NCI-H774 (cell line): ENCODE measurements at places on chromosomes 5 and 9.

DNA sequence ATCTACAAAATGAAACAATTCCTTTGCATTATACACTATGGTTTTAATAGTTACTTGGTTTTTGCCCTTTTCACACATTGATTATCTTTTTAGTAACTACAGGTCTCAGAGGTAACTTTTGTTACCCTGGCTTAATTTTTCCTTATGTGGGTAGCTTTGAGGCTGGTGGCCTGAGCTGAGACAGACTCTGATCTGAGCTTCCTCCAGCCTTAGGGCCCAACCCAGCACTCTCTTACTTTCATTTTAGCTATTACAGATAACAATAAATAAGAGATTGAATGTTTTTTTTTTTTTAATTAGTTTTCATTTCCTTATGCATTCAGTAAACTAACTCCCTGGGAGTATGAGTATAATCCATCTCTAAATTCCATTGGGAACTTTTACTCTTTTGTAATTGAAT lies 15.1 kb upstream of the OXCT1 start:
- no peak for DNase-seq

DNA sequence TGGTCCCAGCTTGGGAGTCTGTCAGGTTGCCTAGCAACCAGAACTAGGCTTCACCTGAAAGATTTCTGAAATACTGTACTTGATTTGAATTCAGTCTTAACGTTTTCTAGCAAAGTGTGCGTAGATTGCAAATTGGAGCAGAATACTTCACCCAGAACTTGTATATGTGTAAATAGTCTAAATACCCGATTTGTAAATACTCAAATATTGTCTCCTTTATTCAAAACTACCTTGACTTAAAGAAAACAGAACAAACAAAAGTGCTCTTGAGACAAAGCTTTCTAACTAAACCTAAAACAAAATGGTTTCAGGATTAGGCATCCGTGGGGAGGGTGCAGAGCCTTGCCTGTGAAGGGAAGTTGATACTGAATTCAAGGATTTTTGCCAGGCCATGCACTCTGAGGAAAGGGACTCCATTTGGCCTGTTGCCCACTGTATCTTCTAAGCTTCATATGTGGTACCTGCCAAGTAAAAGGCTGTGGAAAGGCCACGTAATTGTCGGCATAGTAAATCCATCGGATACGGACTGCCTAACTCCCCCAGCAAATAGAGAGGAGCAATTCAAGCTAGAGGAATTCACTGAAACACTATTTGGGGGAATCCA lies 744 bp upstream of the HMGCS1 start:
- DNase-seq: peak; percentile 68

DNA sequence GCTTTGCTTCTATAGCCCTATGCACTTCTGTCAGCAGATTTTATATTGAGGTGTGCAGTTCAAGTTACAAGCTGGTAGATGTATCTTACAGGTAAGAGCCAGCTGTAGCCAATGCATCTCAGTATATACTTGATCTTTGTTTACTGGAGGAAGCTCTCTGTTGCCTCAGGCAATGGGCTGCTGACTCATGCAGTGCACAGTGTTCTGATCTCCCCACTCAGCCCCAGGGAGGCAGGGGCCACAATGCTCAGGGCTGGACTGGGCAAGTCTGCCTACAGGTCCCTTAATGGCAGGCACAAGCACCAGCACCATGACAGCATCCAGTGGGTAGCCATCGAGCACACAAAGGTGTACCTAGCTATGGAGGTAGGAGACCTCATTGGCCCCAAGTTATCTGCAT lies 178.8 kb upstream of the CDH10 start:
- no peak for DNase-seq

- DNase-seq: no peak
Measured at GRCh38 chr9:105066275-105066865, 138.4 kb upstream of the ABCA1 start.

GRCh38 chr5:59598547-59598874 lies 295.0 kb downstream of the PDE4D start:
- DNase-seq: no peak

DNA sequence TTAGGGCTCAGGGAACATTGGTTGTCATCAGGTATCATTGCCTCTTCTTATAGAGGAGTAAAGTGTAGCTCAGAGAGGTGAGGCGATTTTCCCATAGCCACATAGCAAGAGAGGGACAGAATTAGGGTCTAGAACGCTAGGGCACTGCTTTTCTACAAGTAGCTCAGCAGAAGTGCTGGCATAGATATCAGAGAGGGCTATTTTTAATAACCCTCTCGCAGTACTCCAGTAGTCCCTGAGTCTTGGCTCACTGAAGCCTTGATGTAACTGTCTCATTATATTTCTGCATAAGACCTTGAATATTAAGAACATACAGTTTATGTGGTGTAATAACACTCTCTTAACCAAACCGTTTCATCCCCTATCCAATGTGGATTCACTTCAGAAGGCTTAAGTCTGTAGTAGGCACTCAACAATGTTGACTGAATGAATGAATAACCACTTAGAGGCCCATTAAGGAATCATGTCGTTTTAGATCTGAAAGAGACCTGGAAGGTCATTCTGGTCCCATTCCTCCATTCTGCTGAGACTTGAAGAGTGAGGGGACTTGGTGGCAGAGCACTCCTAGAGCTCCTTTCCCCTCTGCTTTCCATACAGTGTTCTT lies 4.7 kb upstream of the FRMPD1 start:
- DNase-seq: no peak

- DNase-seq: no peak
Measured at GRCh38 chr5:137572042-137572695, 73.0 kb upstream of the SPOCK1 start.

- DNase-seq: no peak
Measured at GRCh38 chr9:128642675-128643245, 13.9 kb downstream of the DYNC2I2 start.

- DNase-seq: no peak
Measured at GRCh38 chr9:130443840-130444492, 795 bp upstream of the ASS1 start.

DNA sequence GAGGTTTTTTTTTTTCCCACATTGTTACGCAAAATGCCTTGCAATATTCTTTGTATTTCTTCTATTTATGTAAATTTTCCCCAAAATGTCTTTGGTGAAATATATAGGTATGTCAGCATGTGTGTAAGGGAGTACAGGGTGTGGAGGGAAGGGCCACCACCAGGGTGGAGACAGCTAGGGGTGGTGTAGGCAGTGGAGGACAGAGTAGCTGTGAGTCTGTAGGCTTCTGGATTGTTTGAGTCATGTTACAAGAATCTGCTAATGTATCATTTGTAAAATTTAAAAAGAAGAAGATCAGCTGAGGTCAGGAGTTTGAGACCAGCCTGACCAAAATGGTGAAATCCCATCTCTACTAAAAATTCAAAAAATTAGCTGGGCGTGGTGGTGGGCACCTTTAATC lies 175.5 kb downstream of the NXNL2 start:
- no peak for DNase-seq

GRCh38 chr9:134832471-134832870 lies 48.1 kb upstream of the FCN2 start:
- no peak for DNase-seq

- DNase-seq: no peak
Measured at GRCh38 chr5:88854769-88855168, 28.2 kb downstream of the MEF2C start.

DNA sequence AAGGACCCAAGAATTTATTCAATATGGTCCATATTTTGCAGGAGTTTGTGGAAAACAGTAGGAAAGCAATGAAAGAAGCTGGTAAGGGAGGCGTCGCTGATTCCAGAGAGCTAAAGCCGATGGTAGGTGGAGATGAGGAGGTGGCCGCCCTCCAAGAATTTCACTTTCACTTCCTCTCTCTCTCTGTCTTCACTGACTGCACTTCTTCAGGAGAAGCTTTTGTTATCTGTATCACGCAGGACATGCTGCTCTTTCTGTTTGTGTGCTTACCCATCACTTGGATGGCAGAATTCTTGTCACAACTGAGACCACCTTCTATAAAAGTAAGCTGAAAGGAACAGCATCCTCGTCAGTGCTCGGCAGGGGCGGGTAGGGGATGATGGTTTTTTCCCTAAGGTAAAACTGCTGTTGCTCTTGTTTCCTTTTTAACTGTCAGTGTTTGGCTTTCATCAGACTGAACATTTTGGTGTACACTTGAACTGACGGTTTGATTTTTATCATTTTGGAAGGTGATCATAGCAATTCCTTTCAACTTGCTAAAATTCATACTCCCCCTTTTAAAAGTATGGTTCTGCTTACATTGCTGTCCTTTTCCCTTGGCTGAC lies 62.4 kb upstream of the FSD1L start:
- no peak for DNase-seq

DNA sequence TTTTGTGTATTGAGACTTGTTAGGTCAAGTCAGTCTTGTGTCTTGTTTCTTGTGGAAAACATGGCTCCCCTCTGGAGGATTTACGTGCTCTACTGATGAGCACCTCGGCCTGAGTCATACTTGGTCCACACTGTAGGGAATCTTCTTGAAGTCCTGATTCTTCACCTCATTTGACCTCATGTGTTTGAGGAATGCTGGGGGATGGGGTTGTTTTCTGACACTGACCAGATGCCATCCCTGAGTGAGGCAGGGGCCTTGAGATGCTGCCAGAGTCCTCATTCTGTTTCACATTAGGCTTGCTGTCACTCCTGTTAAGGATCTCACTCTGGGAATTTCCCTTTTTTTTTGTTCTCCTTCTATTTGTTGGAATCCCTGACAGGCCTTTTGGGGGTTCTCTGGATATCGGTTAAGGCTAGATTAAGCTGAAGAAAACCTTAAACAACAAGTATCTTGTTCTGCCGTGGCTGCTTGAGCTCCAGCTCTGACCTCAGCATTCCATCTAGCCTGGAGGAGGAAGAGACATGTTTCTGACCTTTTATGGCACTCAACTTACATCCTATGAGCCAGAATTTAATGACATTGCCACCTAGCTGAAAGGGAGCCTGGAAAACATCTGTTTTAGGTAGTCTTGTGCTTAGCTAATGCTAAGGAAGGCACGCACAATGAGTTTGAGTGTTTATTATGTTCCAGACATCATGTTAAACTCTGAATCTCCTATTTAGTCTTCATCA lies 20.6 kb downstream of the TCOF1 start:
- DNase-seq: no peak

GRCh38 chr9:132169672-132170392 lies 8.0 kb downstream of the NTNG2 start:
- peak; percentile 44 for DNase-seq

GRCh38 chr5:108747774-108748400 lies at the start of gene FER:
FER (plus strand) TSS chr5:108747897; CDS start chr5:108798183, 50,286 bp downstream.
- DNase-seq: no peak

DNA sequence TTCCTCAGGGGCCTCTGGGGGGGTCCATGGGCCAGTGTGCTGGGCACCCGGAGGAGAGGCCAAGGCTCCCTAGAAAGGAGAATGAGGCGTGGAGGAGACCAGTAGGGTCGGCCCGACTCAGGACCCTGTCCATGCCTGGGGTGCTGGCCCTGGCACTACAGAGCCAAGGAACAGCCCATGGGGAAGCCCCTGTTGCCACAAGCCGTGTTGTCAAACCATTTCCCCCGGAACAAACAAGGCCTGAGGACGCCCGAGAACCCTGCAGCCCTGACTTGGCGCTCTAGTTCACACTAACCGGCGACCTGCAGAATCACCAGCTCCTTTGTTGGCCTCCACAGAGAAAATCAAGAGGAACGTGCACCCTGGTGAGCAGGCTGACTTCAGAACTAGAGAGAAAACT lies 41.6 kb upstream of the SLC12A7 start:
- no peak for DNase-seq

DNA sequence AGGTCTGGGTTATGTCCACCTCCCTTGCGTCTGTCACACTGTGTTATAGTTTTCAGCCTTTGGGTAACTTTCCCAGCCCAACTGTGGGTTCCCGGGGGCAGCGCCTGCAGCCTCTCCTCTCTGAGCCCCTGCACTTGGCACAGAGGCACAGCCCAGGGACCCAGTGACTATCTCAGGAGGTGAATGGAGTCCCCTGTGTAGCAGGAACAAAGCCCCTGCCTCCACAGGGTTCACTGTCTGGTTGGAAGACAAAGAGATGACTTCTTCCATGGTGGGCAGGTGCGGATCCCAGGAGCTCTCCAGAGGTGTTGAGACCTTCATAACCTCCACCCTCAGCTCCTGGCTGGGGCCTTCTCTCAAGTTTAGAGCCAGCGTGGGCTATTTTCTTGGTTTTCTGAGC lies 156.9 kb downstream of the C9orf50 start:
- DNase-seq: no peak

- no peak for DNase-seq
Measured at GRCh38 chr5:169307646-169308045, 6.7 kb upstream of the SLIT3 start.

GRCh38 chr9:122125158-122125508 lies 32.0 kb upstream of the TTLL11 start:
- peak; percentile 75 for DNase-seq

- no peak for DNase-seq
Measured at GRCh38 chr5:138944527-138945322, 69.6 kb upstream of the LRRTM2 start.

DNA sequence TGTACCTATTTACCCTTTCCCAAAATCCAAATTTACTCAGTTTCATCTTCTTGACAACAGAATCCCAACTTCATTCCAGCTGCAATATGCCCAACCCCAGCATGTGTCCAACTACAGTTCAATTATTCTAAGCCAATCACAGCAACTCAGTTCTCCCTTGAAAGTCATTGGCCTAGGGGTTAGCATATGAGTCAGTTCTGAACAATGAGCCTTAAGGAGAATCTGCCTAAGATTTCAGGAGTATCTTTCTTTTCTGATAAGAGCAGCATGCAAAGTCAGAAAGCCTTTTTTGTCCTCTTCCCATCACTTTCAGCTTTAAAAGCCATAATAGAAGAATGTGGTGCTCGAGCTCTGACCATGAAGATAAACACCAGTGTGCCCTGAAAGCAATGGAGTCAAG lies 44.4 kb upstream of the RASGRF2 start:
- DNase-seq: no peak

GRCh38 chr5:122458278-122458872 lies 146.3 kb downstream of the SNCAIP start:
- no peak for DNase-seq

- no peak for DNase-seq
Measured at GRCh38 chr5:179307931-179308471, 37.3 kb downstream of the ADAMTS2 start.

GRCh38 chr9:127316586-127317323 lies 52.2 kb downstream of the GARNL3 start:
- no peak for DNase-seq

DNA sequence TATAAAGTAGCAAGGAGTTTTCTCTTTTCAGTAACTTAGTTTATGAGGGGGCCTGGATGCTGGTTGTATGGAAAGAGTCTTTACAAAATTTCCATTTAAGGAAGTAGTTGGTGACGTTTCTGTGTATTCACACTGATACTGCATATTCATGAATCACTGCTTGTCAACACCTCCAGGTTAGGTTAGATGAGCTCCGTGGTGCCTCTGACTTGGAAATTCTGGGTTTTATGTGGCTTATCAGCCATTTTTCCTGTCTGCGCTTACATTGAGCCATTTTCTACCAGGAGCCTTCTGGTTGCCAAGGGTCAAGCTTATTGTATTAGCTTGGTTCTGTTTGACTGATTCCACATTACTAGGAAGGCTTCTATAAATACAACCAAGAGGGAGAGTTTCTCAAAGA lies 128.3 kb downstream of the SLC28A3 start:
- DNase-seq: no peak

GRCh38 chr5:99636663-99637062 lies 707.9 kb upstream of the CHD1 start:
- no peak for DNase-seq

- DNase-seq: peak; percentile 66
Measured at GRCh38 chr5:151020304-151021110, at the start of gene GPX3. GPX3 (plus strand) TSS chr5:151020591; CDS start chr5:151020655, 64 bp downstream.

GRCh38 chr9:130448035-130448624 lies 3.4 kb downstream of the ASS1 start:
- no peak for DNase-seq

- no peak for DNase-seq
Measured at GRCh38 chr5:92637247-92637646, 943.8 kb downstream of the NR2F1-AS1 start.
